ENCODE measurements at places on chromosomes 12 and 14.

DNA sequence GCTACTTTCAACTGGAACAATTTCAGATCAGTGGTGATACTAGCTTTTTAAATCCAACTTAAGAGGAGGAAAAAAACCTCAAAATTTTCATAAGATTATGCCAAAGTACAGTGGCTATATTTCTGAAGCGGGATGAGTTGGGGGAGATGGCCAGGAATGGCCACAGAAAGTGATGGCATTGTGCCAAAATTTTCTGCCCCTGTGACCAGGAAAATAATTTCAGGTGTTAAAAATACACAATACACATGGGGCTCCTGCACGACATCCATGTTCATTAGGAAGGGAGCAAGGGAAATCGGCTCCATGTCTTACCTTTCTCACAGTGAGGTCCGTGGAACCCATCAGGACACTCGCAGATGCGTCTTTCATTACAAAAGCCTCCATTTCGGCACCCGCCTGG is 53.7 kb downstream of the WIF1 start:
- DNase-seq, result no peak

- DNase-seq, result no peak
Observed at GRCh38 chr14:51807356-51807755, 53.1 kb upstream of the GNG2 start.

- peak; percentile 80 for DNase-seq
Observed at GRCh38 chr14:42192738-42193653, 586.3 kb downstream of the LRFN5 start.

DNA sequence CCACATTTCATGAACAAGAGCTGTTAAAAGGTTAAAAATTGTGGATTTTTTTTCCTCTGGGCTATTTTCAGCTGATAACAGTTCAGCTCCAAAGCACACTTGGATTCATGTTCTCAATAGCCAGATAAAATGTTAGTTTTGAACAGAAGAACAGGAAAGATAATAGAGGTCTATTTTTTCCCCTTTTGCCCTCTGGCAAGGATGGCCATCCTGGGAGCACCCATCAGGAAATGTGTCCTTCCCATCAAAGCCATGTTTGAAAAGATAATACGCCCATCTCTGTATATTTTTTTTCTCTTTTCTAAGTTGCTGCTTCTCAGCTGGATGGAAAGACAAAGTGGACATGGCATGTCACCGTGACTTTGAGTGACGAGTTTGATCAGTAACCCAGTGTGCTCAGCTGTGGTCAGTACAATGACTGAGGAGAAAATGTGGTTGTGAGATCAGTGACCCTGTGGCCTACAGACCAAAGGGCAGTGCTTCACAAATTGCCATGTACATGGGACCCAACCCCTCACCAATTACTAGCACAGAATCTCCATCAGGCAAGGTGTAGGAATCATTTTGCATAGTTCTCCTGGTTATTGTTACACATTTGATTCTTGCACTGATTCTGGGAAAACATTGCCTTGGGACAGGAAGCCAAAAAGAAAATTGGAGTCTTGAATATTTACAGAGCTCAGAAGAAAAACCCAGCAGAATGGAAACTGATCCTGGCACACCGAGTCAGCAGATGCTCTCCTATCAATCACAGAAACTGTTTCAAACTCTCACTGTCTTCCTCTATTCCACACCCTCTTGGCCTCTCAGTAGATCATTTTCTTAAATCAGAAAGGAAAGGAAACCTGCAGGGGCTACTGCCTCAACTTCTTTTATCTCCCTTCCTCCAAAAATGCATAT is 64.3 kb downstream of the ANO6 start:
- DNase-seq, result no peak

GRCh38 chr14:104358528-104359300 is 220.3 kb downstream of the KIF26A start:
- no peak for DNase-seq

DNA sequence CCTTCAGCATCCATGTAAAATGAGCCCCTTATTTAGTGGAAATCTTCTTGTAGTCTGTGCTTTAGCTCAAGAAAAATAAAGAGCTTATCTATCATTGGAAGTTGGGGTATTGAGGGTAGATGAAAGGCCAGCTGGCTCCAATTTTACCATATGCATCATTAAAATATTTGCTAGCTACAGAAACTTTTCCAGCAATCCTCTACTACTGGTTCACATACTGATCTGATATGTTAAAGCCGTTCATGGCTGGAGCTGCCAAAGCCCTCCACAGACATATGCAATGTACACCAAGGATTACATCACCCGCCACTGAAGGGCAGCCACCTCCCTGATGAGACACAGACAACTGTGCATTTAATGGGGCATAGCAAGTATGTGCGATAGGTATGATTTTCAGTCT is 1205.3 kb downstream of the GALC start:
- no peak for DNase-seq

DNA sequence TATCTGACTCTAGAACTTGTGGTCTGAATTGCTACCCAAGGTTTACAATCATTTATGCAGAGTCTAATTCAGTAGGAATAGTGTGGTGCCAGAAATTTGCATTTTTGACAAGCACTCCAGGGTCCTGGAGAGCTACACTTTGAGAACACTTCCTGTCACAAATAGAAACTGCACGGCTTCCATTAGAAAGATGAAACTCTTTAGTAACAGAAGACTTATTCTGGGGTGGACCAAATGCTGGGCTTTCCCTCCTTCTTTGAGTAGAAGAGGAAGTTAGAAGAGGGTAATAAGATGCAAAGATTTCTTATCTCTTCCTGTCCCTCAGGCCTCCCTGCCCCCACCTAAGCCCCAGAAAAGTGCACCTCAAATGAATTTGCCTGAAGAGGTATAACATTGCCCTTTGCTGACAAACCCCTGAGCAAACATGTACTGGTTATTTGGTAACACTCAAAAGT is 28.4 kb downstream of the DGLUCY start:
- DNase-seq, result no peak

DNA sequence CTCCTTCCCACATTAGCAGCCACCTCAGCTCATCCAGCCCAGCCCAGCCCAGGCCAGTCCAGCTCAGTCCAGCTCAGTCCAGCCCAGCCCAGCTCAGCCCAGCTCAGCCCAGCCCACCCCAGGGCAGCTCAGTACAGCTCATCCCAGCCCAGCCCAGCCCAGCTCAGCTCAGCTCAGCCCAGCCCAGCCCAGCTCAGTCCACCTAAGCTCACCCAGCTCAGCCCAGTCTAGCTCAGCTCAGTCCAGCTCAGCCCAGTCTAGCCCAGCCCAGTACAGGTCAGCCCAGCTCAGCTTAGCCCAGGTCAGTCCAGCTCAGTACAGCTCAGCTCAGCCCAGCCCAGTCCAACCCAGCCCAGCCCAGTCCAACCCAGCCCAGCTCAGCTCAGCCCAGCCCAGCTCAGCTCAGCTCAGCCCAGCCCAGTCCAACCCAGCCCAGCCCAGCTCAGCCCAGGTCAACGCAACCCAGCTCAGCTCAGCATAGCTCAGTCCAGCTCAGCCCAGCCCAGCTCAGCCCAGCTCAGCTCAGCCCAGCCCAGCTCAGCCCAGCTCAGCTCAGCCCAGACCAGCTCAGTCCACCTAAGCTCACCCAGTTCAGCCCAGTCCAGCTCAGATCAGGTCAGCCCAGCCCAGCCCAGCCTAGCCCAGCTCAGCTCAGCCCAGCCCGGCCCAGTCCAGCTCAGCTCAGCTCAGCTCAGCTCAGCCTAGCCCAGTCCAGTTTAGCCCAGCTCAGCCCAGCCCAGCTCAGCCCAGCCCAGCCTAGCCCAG is 63.0 kb downstream of the TMEM121 start:
- DNase-seq, result no peak

Measured in endothelial cell of umbilical vein (primary cell).